Effector CD4-positive, alpha-beta T cell (primary cell): ENCODE measurements at places on chromosomes 13 and 19.

GRCh38 chr19:9620842-9621155 lies 233 bp downstream of the ZNF561 start:
- no peak for DNase-seq

DNA sequence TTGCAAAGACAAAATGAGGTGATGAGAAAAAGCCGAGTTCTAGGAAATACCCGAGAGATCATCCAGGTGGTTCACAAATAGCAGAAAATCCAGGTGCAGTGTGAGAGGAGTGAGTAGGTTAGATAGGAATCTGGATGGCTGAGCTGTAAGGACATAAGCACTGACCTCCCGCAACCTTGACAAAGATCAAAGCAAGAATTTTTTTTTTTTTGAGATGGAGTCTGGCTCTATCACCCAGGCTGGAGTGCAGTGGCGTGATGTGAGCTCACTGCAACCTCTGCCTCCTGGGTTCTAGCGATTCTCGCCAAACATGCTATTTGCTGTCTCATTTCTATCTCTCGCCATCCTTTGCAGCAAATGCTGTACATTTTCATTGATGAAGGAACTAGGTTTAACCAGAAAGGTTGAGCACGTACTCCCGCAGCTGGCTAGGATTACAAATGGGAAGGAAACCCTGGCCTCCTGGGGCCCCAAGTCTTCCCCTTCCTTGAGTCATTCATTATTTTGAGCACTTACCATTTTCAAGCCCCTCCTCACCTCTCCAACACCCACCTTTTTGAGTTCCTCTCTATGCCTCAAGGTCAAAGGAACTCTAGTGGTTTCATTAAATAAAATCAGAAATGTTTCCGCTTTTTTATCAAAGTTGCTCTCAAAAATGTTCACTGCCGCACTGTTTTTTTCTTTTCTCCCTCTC lies 38.8 kb downstream of the NLRP12 start:
- no peak for DNase-seq

GRCh38 chr19:10473192-10473591 lies 30.0 kb downstream of the KEAP1 start:
- no peak for DNase-seq

- DNase-seq: no peak
Measured at GRCh38 chr13:84076280-84076679, 194.0 kb upstream of the SLITRK1 start.

GRCh38 chr13:36665630-36666029 lies 8.2 kb upstream of the SERTM1 start:
- DNase-seq: no peak

GRCh38 chr19:31574251-31574973 lies 225.2 kb upstream of the TSHZ3 start:
- DNase-seq: no peak

GRCh38 chr13:77143431-77143830 lies 116.5 kb upstream of the FBXL3 start:
- DNase-seq: no peak

- DNase-seq: no peak
Measured at GRCh38 chr13:99218126-99218525, 17.5 kb downstream of the UBAC2 start.

GRCh38 chr13:71864094-71864985 lies 2.7 kb downstream of the DACH1 start:
- DNase-seq: no peak

- DNase-seq: no peak
Measured at GRCh38 chr19:39444598-39445195, 685 bp upstream of the SUPT5H start.

DNA sequence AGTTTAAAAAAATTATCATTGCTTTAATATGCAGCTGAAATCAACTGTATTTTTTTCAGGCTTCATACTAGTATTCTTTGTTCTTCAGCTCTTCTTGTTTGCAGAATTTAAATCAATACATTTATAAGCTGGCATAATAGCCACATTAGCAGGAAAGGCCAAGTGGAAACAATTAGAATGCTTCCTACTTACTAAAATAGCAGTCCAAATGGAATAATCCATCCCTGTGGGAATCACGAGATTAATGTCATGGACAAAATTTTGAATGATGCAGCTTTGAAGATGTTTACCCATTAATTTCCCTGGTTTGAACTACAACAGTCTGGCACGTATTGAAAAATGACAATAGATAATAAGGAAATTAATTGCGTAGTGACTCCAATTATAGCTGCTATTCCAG lies 2650.8 kb downstream of the PCDH9 start:
- DNase-seq: no peak

DNA sequence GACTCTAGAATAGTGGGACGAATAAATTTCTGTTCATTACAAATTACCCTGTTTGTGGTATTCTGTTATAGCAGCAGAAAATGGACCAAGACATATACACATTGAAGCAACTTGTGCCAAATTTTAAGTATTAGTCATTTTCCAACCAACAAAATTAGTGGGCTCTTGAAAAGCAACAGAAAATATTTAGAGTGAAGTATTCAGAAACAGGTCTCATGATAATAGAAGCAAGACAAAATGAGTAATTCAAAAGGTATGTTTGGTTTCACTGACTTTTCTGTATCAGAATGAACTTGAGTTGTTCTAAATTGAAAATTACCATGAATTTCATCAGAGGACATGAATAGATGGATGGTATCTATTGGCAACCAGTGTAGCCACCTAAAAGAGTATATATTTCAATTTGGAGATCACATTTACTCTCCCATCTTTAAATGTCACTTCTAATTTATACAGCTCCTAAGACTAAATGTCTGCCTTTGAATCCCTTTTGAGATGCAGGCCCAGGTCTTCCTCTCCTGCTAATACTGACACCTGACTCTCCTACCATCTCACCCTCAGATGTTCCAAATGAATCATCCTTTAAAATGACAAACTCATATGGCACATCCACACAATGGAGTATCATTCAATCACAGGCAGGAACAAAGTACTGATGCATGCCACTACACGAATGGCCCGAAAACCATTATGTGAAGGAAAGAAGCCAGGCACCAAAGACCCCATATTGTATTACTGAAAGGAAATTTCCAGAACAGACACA lies 40.7 kb upstream of the DOCK9 start:
- no peak for DNase-seq
